ENCODE measurements at places on chromosomes 3 and 15. TPM values are rescaled to one million over a fixed set of nuclear protein-coding genes. Genes with fewer than 3 reads are reported as not detected.

DNA sequence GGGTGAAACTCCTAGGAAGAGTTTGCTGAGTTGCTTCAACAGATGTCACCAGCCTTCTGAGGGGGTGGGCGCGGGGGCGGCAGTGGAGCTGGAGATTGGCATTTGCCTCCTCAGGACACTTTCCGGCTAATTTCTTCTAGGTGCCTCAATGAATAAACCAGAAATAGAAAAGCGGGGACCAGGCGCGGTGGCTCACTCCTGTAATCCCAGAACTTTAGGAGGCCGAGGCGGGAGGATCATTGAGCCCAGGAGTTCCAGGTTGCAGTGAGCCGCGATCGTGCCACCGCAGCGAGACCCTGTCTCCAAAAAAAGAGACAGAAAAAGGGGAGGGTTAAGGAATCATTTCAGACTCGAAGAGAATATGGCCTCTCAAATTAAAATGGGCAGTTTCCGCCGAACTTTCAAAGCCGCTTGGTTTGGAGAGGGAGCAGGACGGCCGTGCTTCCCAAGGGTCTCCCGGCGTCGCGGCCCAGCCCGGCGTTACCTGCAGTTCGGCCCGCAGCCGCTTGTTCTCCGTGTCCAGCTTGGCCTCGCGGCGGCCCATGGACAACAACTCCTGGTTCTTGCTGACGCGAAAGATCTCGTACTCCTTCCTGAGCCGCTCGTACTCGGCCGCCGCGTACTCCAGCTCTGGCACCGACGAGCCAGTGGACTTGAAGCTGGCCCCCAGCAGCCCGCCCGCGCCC, 587 bp downstream of the NPHP3 start:
- peak; percentile 93 for DNase-seq

DNA sequence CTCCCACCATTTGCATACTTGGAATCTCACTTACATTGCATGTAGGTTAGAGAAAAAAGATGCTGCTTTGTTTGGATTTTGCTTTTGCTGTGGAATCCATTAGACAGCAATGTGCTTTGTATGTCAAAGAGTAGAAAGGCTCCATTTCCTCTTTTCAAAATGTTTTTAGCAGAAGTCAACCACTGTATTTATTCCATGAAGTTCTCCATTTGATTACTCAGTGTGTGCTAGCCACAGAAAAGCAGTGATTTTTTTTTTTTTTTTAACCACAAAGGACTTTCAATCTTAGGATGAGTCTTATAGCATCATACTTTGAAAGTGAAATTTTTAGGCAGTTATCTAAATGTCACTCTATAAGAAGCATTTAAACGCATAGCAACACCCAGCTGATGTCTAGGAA, 285.0 kb upstream of the ADAMTS9 start:
- DNase-seq, result no peak

DNA sequence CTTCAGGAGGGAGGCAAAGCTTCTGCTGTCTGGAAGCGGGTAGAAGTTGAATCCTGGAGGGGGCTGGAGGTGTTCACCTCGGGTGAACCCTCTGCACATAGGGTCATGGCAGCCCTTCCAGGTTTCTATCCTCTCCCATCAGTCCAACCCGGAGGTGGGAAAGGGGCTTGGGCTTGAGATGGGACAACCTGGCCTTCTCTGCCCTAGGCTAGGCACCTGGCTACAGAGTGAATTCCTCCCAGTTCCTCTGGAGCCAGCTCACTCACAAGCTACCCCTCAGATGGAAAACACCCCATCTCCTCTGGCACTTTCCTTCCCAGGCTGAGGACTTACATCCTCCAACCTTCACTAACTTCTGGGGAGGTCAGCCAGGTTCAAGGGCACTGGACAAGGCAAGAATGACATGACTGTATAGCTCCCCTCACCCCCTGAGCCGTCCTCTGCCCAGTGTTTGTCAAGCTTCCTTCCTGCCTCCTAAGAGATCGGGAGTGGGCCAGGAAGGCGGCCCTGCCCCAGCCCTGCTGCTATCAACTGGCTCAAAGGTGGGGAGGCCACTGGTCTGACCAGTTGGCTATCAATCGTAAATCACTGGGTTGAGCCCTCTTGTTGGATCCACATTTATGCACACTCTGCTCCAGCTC, 45.8 kb downstream of the KLF15 start:
- DNase-seq, result peak; percentile 58

DNA sequence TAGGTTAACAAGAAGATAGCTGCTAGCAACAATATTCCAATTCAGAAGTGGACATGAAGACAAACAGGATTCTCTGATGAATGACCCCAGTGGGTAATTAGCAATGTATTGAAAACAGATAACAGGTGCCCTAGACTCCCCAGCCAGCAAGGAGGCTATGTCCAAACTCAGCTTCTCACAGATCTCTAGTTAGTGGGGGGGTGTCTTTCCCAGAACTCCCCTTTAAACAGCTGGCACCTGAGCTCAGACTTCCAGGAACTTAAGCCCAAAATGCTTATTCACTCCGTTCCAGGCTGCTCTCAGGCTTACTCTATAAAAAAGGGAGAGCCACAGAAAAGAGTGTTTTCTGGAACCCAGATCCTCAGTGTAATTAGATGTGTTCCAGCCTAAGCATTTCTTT, 423.0 kb upstream of the THBS1 start:
- no peak for DNase-seq

GRCh38 chr3:10359761-10360161, 38.8 kb upstream of the SEC13 start:
- DNase-seq, result no peak

BNIP2 gene
- 84.3 TPM for total RNA-seq

GRCh38 chr3:134002306-134002705, 27.4 kb downstream of the SLCO2A1 start:
- no peak for DNase-seq

GRCh38 chr3:21543380-21544075, 207.5 kb downstream of the ZNF385D start:
- DNase-seq, result no peak

GRCh38 chr3:143472731-143473523, 353.4 kb downstream of the CHST2 start:
- DNase-seq, result no peak

GRCh38 chr15:101201411-101202174, 50.3 kb downstream of the CHSY1 start:
- peak; percentile 98 for DNase-seq

GRCh38 chr15:25248583-25249235, 190.1 kb downstream of the UBE3A start:
- DNase-seq, result no peak

DNA sequence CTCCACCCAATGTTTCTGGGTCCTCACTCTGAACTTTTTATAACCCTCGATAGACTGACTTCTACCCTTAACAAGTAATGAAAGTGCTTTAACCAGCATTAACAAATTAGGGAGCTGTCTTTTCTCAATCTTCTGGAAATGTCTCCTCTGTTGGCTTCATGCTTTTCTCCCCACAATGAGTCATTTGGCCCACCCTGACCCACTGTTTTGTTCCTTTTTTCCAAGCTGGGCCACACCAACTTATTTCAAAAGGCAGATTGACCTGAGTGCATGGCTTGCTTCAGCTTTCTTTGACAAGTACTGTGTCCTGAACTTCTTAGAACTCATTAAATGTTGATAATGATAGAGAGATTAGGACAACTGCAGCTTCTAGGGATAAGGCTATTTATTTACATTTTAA, 199.6 kb upstream of the SEMA6D start:
- no peak for DNase-seq

DNA sequence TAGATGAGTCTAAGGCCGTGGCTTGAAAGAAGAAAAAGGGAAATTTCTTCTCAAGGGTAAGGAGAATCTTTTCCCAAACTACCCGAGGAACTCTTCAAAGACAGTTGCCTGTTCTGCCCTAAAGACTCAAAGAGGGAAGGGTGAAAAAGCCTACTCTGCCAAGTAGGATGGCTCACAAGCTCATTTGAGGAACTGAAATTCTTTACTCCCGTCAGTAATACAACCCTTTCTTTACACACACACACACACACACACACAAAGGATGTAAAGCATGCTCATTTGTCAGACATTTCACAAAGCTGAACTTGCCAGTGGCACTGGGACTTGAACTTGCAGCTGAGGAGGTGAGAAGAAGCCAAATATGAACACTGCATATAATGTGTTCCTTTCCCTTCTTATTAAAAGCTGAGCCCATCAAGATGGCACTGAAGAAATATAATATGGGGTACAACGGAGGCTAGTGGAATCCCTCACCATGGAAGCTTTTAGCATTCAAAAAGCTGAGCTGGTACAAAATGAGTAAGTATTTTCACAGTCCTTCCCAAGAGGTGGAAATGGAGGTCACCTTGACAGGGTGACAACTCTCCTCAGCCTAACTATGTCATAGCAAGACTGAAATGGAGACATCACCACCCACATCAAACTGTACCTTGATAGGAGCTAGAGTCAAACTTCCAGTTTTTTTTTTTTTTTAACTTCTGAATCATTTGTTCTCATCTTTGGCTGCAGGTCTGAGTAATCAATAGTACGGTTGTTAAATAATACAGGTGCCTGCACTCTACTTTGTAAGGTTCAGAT, 57.6 kb downstream of the TAFA4 start:
- no peak for DNase-seq

DNA sequence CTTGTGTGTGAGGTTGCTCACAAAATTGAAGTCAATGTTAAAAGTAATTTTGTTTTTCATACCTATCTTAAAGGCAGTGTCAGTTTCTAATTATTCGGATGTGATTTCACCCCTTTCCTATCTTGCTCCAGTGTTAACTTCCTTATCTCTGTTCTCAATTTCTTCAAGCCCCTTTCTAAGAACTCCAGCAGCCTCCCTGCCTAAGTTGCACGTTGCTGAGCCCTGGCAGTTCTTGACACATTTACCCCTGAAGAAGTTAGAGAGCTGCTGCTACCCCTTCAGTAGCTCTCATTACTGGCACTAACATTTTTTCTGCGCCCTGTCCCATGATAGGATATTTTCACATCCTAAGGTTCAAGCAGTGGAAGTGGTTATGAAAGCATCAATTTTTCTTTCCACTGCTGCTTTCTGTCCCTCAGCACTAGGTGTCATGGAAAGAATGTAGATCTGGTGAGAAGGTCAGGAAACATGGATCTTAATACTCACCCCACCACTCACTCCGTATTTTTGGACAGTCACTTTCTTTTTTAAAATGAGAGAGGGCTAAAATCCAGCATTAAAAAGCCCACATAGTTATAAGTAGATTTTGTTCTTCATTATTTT, 62.9 kb downstream of the OPA1 start:
- no peak for DNase-seq

- no peak for DNase-seq
Observed at GRCh38 chr3:45992821-45993221, 2.8 kb downstream of the FYCO1 start.

- peak; percentile 86 for DNase-seq
Observed at GRCh38 chr3:16512435-16513140, 911 bp downstream of the RFTN1 start.

Measured in lower leg skin (tissue), 4 donors.